ENCODE measurements at places on chromosomes 5 and 9.
A peak's percentile ranks its signal among the peaks of the same experiment; 100 is the strongest.

DNA sequence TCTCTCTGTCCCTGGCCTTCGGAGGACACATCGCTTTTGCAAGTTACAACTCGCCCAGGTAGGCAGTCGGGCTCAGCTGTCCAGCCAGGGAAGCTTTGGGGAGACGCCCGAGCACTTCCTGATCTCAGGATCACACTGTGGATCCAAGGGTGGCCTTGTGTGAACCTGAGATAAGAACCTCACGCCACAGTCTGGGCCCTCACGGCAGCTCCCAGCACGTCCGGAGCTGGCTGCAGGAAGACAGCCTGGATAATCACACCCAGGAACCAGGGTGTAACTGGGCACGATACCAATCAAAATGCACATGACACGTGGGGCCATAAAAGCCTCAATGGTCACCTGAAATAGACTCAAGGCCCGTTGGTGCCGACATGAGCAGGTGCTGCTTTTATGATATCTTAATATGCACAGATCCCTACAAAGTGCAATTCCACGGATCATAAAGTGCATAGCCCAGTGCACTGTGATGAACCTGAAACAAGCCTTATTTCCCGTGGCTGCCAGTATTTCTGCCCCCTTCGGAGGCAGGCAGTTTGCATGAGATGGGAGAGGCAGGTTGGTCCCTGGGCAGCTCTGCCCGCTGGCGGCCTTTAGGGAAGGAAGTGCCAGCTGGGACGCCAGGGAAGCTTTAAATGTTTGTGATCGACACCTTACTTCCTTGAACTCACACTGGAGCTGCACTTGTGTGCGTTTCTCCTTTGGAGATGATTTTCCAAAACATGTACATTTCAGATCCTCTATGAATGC, 14.5 kb downstream of the SLC6A18 start:
- DNase-seq: no peak
- no peak overlapping the region for H3K27ac ChIP-seq
- no peaks in the 10 kb centered on the region for H3K4me1 ChIP-seq

DNA sequence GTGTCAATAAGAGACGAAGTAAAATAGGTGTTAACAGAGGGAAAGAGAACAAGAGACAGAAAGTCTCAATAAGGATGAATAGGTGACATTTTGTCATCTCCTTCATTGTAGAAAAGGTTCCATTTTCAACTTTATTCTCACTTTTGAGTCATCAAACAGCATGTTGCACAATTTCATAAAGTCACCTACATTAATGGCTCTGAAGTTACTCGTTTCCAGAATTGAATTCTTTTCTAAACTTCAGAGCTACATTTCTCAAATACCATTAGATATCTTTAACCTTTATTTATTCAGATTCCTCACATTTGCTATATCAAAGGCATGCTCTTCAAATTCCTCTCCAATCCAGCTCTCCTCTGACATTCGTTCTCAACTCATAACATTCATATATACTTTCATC, 13.1 kb downstream of the ADAMTS6 start:
- H3K36me3 ChIP-seq: no peaks in the 10 kb centered on the region
- no peak overlapping the region for H3K27ac ChIP-seq
- no peak overlapping the region for H3K4me3 ChIP-seq
- H3K27me3 ChIP-seq: no peaks in the 10 kb centered on the region

DNA sequence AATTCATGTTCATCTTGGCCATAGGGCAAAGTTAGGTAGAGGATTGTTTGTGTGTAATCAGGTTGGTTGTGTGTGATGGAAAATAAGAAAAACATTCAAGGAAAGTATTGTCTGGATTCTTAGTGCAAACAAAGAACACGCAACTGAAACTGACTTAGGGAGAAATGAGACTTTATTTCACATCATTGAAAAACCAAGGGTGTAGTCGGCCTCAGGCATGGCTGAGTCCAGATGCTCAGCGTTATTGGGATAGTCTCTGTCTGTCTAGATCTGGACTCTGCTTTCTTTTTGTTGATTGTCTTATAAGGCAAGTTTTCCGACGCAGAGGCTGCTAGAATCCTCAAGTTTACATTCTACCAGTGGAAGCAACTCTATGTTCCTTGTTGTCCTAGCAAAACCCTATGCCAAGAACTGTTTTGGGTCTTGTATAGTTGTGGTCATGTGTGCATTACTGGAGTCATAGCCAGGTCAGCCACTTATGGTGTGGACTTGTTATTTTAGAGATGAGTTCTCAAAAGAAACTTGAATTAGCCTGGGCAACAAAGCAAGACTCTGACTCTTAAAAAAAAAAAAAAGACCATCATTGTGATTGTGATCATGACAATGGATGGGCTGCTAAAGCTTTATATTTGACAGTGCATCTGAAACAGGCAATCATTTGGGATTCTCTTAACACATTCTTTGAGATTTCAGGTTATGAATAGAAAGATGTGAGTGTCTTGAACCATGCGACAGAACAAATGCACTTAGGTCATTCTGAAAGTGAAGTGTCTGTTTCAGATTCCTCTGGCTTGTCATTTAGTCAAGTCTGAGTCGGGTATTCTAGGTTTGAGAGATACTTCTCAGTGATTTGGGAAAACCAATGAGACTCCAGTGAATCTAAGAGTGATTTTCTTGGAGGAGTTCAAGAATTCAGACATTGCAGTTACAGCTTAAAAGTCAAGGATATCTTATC, 82.6 kb downstream of the DOCK2 start:
- H3K27ac ChIP-seq: no peak overlapping the region
- H3K4me1 ChIP-seq: no peaks in the 10 kb centered on the region
- H3K4me3 ChIP-seq: no peak overlapping the region
- H3K36me3 ChIP-seq: no peaks in the 10 kb centered on the region
- DNase-seq: no peak

- H3K4me3 ChIP-seq: no peak overlapping the region
- no peak for DNase-seq
- no peaks in the 10 kb centered on the region for H3K27me3 ChIP-seq
- H3K36me3 ChIP-seq: no peaks in the 10 kb centered on the region
Measured at GRCh38 chr9:78393340-78393739, 96.4 kb downstream of the PSAT1 start.

GRCh38 chr9:31140316-31140715, 1244.1 kb upstream of the ACO1 start:
- H3K4me1 ChIP-seq: no peaks in the 10 kb centered on the region
- no peak overlapping the region for H3K4me3 ChIP-seq

GRCh38 chr9:1340390-1340789, 290.2 kb downstream of the DMRT2 start:
- no peaks in the 10 kb centered on the region for H3K27me3 ChIP-seq
- no peak overlapping the region for H3K4me3 ChIP-seq
- DNase-seq: no peak

- DNase-seq: no peak
- no peaks in the 10 kb centered on the region for H3K4me1 ChIP-seq
- H3K27ac ChIP-seq: no peak overlapping the region
- H3K27me3 ChIP-seq: no peaks in the 10 kb centered on the region
- no peaks in the 10 kb centered on the region for H3K36me3 ChIP-seq
- no peak overlapping the region for H3K4me3 ChIP-seq
Measured at GRCh38 chr9:134111064-134111463, 24.8 kb upstream of the WDR5 start.

- H3K4me1 ChIP-seq: peaks cover 16% of the 10 kb centered on the region
- peaks cover 4% of the 10 kb centered on the region for H3K36me3 ChIP-seq
- DNase-seq: no peak
- no peaks in the 10 kb centered on the region for H3K27me3 ChIP-seq
- no peak overlapping the region for H3K4me3 ChIP-seq
- peak overlapping the region; percentile 69 for H3K27ac ChIP-seq
Measured at GRCh38 chr5:14267166-14267838, 124.2 kb downstream of the TRIO start.

GRCh38 chr5:150176745-150177477, 10.3 kb downstream of the CDX1 start:
- no peak overlapping the region for H3K4me3 ChIP-seq
- peak overlapping the region; percentile 96 for H3K27ac ChIP-seq
- no peaks in the 10 kb centered on the region for H3K36me3 ChIP-seq
- H3K4me1 ChIP-seq: peaks cover 48% of the 10 kb centered on the region
- H3K27me3 ChIP-seq: no peaks in the 10 kb centered on the region

GRCh38 chr5:150575745-150576448, 64.6 kb upstream of the SYNPO start:
- no peak overlapping the region for H3K4me3 ChIP-seq
- H3K36me3 ChIP-seq: no peaks in the 10 kb centered on the region
- peak; percentile 56 for DNase-seq
- H3K4me1 ChIP-seq: no peaks in the 10 kb centered on the region
- no peak overlapping the region for H3K27ac ChIP-seq

GRCh38 chr9:120937127-120937526, 10.5 kb upstream of the TRAF1 start:
- peaks cover 79% of the 10 kb centered on the region for H3K4me1 ChIP-seq
- H3K36me3 ChIP-seq: no peaks in the 10 kb centered on the region
- peak overlapping the region; percentile 97 for H3K27ac ChIP-seq
- H3K27me3 ChIP-seq: no peaks in the 10 kb centered on the region
- DNase-seq: peak; percentile 70

GRCh38 chr9:69831611-69832010, 11.0 kb downstream of the CFAP95 start:
- H3K4me3 ChIP-seq: no peak overlapping the region
- H3K27ac ChIP-seq: no peak overlapping the region
- H3K36me3 ChIP-seq: no peaks in the 10 kb centered on the region
- H3K27me3 ChIP-seq: no peaks in the 10 kb centered on the region
- DNase-seq: no peak

GRCh38 chr5:10601246-10602030, 37.6 kb downstream of the ANKRD33B start:
- peak overlapping the region; percentile 72 for H3K27ac ChIP-seq
- H3K36me3 ChIP-seq: no peaks in the 10 kb centered on the region
- H3K4me1 ChIP-seq: peaks cover 27% of the 10 kb centered on the region

DNA sequence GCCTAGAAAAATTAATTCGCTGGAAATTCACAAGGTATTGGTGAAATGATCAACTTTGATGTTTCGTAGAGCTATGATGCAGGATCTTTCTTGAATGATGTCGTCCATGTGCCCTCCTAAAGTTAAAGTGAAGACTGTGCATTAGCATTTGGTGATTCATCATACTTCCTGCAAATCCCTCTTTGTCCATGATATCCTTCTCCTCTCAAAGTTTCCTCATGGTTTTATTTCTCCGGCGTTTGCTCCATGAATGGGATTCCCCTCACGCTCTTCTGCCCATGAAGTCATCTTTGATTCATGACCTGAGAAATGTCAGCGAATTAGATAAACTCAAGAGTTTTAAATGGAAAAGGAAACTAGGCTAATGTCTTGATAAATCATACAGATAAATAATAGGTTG, 372.7 kb downstream of the PSAT1 start:
- DNase-seq: no peak
- H3K4me1 ChIP-seq: no peaks in the 10 kb centered on the region
- no peak overlapping the region for H3K4me3 ChIP-seq
- no peak overlapping the region for H3K27ac ChIP-seq
- no peaks in the 10 kb centered on the region for H3K27me3 ChIP-seq

DNA sequence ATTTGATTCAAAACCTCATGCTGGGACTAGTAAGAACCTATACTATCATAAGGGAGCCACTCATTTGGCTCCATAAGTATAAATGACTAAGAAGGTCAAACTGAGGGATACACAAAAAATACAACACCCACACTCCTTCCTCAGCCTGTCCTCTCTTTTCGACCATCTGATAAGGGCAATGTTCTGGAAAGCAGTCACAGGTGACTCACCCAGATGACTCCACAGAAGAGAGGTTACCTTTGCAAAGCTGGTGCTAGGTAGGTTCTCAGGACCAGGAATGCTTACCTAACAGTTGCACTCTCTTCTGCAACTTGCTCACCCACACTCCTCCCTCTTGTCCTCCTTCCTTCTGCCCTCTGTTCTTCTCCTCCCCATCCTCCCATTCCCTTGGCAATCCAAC, 32.9 kb downstream of the LHFPL2 start:
- H3K4me1 ChIP-seq: peaks cover 12% of the 10 kb centered on the region
- DNase-seq: no peak
- no peak overlapping the region for H3K27ac ChIP-seq
- H3K4me3 ChIP-seq: no peak overlapping the region
- no peaks in the 10 kb centered on the region for H3K27me3 ChIP-seq
- peaks cover 12% of the 10 kb centered on the region for H3K36me3 ChIP-seq

GRCh38 chr5:126917918-126918614, 112.3 kb downstream of the MARCHF3 start:
- no peak overlapping the region for H3K27ac ChIP-seq
- DNase-seq: no peak
- no peaks in the 10 kb centered on the region for H3K27me3 ChIP-seq
- H3K4me3 ChIP-seq: no peak overlapping the region

DNA sequence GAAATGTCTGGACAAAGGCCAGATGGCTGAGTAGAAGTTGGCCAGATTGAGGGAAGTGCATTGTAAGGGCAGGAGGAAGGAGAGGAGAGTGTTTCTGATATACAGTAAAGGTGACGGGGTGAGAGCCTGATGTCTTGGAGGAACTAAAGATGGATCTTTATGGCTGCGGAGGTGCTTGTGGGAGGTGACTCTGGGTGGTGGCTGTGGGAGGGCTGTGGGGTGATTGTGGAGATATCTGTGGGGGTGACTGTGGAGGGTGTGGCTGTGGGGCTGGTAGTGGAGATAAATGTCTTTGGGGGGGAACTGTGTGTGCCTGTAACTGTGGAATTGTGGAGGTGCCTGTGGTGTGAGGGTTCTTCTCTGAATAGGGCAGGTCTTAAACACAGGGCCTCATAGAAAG, 121.4 kb downstream of the CMYA5 start:
- H3K4me1 ChIP-seq: no peaks in the 10 kb centered on the region
- no peaks in the 10 kb centered on the region for H3K36me3 ChIP-seq
- no peak for DNase-seq

- H3K27me3 ChIP-seq: no peaks in the 10 kb centered on the region
- H3K36me3 ChIP-seq: no peaks in the 10 kb centered on the region
- DNase-seq: no peak
- H3K4me3 ChIP-seq: no peak overlapping the region
Measured at GRCh38 chr9:115393976-115394775, 276.2 kb upstream of the TNC start.

DNA sequence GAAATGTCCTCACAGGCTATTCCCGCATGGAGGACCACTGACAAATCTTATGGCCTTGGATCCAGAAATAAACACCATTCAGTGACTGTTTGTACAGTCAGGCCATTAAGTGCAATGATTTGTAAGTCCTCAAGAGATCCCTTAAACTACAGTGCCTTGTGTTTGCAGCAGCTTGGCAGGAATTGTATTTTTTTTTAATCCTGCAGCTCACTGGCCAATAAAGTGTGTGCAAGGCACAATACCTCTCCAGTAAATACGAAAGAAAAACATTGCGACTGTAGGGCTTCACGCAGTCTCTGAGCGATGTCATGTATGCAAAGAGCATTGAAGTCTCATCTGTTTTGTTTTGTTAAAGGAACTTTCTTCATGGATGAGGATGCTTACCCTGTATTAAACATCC, 74.2 kb upstream of the TUSC1 start:
- H3K36me3 ChIP-seq: no peaks in the 10 kb centered on the region
- no peak overlapping the region for H3K4me3 ChIP-seq
- H3K27ac ChIP-seq: no peak overlapping the region
- no peak for DNase-seq
- H3K27me3 ChIP-seq: no peaks in the 10 kb centered on the region
- no peaks in the 10 kb centered on the region for H3K4me1 ChIP-seq

Measured in ascending aorta (tissue), 2 donors.